Activated CD8-positive, alpha-beta memory T cell treated with anti-CD3 and anti-CD28 coated beads, Interleukin-2, amount 10 ng/mL, durations not matched to agents 7 days and 5 days (primary cell): ENCODE measurements at places on chromosomes 7 and 10. TPM values are rescaled to one million over a fixed set of nuclear protein-coding genes. Genes with fewer than 3 reads are reported as not detected.

The IKZF1 gene
- total RNA-seq, result 374 TPM

The TAF3 gene
- total RNA-seq, result 15.6 TPM

The TNRC18 gene
- total RNA-seq, result 64.0 TPM

The AKR1C2 gene
- not detected for total RNA-seq

GRCh38 chr10:79413196-79413595 is 32.2 kb downstream of the ZCCHC24 start:
- H3K4me1 ChIP-seq, result peaks cover 10% of the 10 kb centered on the region
- no peaks in the 10 kb centered on the region for H3K36me3 ChIP-seq
- DNase-seq, result no peak
- no peaks in the 10 kb centered on the region for H3K27me3 ChIP-seq
- no peak overlapping the region for H3K4me3 ChIP-seq

GRCh38 chr10:34524369-34525091 is 290.6 kb downstream of the PARD3 start:
- H3K4me3 ChIP-seq, result no peak overlapping the region
- H3K4me1 ChIP-seq, result no peaks in the 10 kb centered on the region
- H3K36me3 ChIP-seq, result no peaks in the 10 kb centered on the region
- no peak overlapping the region for H3K27ac ChIP-seq
- H3K27me3 ChIP-seq, result no peaks in the 10 kb centered on the region

DNA sequence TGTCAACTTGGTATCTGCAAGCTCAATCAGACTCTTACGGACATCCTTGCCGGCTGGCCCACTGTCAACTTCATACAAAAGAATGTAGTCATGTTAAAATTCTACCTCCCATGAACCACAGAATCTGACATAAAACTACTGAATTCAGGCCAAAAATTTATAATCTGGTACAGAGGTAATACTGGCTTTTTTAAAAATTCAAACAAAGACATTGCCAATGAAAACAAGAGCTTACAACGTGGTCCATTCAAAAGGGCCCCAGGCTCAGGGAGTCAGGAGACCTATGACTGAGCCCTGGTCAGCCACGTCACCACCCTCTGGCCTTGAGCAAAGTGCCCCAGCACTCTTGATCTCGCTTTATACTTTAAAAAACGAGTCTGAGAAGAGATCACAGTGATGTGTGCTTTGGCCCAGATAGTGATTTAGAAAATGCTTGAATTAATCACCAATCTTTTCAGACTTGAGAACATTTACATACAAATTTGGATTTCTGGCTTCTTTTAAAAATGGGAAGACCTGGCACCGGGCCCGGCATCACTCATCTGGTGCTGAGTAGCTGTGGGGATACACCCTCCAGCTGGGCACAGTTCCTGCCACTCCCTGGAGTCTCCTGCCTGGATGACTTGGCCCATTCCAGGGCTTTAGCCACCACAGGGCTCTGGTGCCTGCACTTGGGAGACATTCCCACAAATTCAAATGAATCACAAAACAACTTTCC is 94.1 kb downstream of the PIP4K2A start:
- no peak overlapping the region for H3K4me3 ChIP-seq
- peak overlapping the region; percentile 66 for H3K27ac ChIP-seq
- DNase-seq, result no peak
